ENCODE measurements at places on chromosomes 7 and 10. TPM values are rescaled to one million over a fixed set of nuclear protein-coding genes. Genes with fewer than 3 reads are reported as not detected.
A peak's percentile ranks its signal among the peaks of the same experiment; 100 is the strongest.

HOXA5 gene
- total RNA-seq = 13.0 TPM

DNA sequence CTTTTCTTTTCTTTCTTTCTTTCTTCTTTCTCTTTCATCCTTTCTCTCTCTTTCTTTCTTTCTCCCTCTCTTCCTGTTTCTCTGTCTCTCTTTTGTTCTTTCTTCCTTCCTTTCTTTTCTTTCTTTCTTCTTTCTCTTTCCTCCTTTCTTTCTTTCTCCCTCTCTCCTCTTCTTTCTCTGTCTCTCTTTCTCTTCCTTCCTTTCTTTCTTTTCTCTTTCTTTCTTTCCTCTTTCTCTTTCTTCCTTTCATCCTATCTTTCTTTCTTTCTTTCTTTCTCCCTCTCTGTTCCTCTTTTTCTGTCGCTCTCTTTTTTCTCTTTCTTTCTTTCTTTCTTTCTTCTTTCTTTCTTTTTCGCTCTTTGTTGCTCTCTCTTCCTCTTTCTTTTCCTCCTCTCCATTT lies 1149.2 kb upstream of the AUTS2 start:
- DNase-seq = no peak

WDR86 gene
- 4.6 TPM for total RNA-seq

DNA sequence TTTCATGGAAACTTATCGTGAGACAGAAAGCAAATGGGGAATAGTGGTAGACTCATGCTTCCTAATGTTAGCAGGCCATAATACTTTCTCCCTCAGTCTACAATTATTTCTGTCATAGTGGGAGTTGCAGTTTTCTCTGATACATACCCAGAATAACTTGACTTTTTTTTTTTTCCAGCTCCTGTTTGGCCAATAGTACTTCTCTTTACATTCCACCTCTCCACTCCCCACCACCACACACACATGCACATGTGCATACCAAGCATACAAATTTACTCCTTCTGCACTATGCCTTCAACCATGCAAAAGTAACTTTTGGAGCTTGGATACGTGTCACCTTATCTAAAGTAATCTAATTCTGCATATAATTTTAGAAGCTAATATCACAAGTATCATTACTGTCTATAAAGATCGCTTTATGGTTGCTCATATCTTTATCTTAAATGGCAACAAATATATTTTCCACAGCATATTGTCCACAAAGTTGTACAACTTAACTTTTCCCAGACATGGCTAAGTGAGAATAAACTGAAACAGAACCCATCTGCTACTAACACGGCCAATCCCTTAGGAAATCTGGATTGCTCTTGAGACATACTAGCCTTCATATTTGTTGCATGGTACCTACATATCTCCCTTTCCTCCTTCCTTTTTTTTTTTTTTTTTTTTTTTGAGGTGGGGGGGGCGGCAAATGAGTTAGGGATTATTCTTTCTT lies 49.0 kb downstream of the TES start:
- DNase-seq = no peak

GRCh38 chr7:152572101-152572500 lies 103.8 kb downstream of the XRCC2 start:
- no peak for DNase-seq

ELN gene
- total RNA-seq = 0.75 TPM

DNA sequence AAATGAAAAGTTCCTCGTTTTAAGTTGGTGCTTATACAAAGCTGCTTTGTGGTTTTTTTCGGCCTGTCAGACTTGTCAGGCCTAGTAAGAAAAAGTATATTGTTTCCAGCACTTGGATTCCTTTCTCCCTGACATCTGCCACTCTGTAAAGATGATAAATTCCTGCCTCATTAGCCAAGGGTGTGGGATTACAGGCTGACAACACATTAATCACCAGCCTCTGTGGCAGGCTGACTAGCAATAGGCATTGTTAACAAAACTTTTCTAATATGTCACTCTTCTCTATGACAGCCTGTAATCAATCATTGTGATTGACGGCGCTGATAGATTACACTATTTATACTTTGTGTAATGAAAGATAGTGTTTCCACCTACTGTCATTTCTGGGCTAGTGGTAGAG lies 682.5 kb downstream of the LRMDA start:
- no peak for DNase-seq

DNA sequence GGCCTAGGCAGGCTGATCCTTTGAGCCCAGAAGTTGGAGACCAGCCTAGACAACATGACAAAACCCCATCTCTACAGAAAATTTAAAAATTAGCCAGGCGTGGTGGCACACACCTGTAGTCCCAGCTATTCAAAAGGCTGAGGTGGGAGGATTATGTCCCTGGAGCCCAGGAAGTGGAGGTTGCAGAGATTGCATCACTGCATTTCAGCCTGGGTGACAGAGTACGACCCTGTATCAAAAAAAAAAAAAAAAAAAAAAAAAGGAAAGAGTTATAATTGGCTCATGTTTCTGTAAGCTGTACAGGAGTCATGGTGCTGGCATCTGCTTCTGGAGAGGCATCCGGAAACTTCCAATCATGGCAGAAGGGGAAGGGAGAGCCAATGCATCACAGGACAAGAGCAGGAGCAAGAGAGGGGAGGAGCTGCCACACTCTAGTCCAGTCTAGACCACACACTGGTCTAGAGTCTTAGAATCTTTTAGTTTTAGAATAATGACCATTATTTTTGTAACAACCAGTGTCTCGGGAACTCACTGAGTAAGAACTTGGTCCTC lies 16.8 kb downstream of the DOCK1 start:
- no peak for DNase-seq

RPEL1 gene
- total RNA-seq = not detected

CPA1 gene
- total RNA-seq = not detected

DNA sequence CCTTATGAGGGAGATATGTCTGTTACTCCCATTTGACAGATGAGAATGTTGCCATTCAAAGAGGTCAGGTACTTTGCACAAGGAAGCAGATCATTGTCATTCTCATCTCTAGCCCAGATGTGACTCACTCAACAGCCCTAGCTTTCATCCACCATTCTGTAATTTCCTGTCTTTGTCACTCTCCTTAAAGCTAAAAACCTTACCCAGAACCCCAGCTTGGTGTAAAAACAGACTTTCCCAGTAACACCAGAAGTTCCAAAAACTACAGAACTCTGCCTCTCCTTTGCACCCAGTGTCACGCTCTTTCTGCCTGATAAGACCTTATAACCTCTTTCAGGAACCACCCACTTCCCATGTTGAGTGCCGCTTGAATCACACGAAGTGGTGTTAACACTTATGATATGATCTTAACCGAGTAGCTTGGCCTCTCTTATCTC lies 89.1 kb upstream of the SP4 start:
- DNase-seq = peak; percentile 27

DNA sequence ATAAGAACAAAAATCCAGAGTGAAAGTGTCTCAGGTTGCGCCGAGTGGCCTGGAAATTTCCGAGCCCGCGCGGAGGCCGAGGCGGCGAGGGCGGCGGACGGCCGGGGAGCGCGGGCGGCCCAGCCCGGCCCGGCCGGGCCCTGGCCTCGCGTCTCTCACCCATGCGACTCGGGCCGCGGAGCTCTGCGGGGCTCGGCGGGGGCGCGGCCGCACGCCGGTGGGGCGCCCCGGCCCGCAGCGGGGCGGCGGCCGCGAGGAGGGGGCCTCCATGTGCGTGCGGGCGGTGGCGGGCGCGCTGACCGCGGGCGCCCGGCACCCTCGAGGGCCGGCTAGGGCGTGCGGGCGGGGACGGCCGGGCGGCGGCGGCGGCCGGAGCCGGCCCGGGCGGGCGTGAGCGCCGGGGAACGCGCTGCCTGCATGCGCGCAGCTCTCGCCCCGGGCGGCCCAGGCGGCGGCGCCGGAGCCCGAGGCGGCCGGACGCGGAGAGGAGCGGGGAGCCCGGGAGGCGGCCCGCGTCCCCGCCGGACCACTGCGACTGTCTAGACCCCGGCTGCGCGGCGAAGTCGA lies 302 bp upstream of the EN2 start:
- DNase-seq = no peak

PIP gene
- total RNA-seq = not detected

TMEM229A gene
- total RNA-seq = not detected

- no peak for DNase-seq
Observed at GRCh38 chr10:119135513-119135881, 30.0 kb downstream of the SFXN4 start.

DNA sequence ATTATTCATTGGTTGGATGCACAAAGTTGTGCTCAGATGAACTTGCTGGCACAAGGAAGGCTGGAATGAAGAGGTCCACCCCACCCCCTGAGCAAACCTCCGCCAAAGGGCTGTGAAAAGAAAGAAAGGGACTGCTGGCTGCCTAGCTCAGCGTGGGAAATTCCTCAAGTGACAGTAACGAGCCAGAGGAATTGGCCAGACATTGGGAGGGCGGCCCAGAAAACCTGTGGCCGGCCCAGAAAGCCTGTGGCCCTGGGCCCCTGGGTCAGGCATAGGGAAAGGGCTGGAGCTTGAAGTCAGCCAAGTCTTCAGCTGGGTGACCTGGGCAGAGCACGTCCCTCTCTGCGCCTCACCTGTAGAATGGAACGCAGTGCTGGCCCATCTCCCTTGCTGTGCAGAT lies 30.6 kb upstream of the CTBP2 start:
- no peak for DNase-seq

DNA sequence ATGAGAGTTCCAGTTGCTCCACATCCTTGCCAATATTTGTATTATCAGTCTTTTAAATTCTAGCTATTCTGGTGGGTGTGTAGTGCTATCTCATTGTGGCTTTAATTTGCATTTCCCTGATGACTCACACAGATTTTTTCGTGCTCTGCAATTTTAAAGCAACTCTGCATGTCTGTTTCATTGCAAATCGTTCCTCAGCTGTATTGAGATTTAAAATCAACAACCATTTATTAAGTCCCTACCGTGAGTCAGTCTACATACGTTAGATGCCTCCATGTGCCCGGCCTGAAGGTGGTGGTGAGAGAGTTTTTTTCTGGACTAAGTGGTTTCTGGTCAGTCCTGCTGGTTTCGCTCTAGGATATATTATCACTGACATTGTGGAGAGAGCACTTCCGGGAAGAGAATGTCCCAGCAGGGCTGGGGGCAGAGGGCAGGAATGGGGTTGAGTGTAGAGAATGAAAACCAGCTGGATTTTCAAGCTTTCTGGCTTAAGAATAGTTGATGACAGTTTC lies 8.4 kb upstream of the HYCC1 start:
- DNase-seq = no peak

- DNase-seq = no peak
Observed at GRCh38 chr7:85160223-85160622, 26.6 kb downstream of the SEMA3D start.

DNA sequence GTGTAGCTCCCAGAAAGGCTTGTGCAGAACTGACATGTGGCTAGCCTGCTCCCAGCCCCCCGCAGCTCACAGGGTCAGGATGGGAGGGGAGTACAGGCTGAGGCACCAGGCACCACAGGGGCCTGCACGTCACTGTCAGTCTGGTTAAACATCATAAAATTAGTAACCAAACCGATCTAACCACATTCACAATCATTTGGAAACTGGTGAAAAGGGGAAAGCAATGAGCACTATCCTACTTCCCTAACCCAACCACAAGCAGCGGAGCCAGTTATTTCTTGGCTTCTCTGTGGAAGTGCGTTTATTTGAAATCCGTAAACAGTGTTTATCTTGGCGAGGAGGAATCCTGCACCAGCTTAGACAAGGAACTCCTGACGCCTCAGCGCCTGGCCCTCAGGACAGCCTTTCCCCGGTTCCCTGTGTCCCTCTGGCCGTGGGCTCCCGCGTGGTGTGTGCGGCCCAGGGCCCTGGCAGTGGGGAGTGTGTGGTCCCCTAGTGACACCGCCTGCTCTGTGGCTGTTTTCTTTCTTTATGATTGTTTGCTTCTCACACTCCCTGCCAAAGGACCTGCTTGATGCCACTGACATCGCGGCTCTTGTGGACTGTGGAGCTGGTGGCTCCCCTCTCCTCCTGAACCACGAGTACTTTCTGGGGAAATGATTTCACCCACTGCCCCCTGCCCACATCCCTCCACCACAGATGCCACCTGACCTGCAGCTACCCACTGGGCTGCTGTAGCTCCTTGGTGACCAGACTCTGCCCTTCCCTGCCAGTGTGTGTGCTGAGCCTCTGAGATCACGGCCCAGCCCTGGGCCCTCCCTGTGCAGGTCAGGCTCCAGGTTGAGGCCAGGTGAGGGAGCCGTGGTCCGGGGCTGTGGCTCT lies 38.0 kb downstream of the INPP5A start:
- no peak for DNase-seq

HMX2 gene
- total RNA-seq = not detected

- DNase-seq = no peak
Observed at GRCh38 chr10:89079961-89080360, 89.4 kb downstream of the FAS start.

- DNase-seq = no peak
Observed at GRCh38 chr7:45100761-45101480, 10.6 kb downstream of the TBRG4 start.

GTF2IRD1 gene
- not detected for total RNA-seq

PRKRIP1 gene
- 38.2 TPM for total RNA-seq

DNA sequence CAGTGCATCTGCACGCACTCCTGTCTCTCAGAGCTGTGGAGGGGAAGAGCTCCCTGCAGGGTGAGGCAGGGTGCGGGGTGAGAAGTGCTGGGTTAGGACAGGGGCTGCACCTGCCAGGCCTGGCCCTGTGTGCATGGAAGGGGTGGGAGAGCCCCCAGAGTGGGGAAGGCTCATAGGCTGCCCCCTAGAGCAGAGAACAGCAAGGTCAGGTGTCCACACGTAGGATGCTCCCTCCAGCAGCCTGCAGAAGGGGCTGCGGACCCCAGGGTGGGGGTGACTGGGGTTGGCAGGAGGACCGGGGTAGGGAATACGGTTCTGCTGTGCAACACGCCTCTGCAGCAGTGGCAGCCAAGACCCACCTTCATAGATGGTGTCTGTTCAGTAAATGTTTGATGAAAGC lies 208.6 kb downstream of the PTPRN2 start:
- DNase-seq = no peak

MOGAT3 gene
- total RNA-seq = not detected

AKR1C8 gene
- 4.1 TPM for total RNA-seq

MEOX2 gene
- not detected for total RNA-seq

GRCh38 chr10:1047937-1048336 lies 982 bp downstream of the IDI1 start:
- no peak for DNase-seq

TMEM270 gene
- not detected for total RNA-seq

GRCh38 chr10:124198871-124199270 lies 105.5 kb upstream of the CHST15 start:
- DNase-seq = no peak

NPFFR1 gene
- total RNA-seq = not detected

- no peak for DNase-seq
Observed at GRCh38 chr7:159141167-159141566, 3.5 kb downstream of the VIPR2 start.

DNA sequence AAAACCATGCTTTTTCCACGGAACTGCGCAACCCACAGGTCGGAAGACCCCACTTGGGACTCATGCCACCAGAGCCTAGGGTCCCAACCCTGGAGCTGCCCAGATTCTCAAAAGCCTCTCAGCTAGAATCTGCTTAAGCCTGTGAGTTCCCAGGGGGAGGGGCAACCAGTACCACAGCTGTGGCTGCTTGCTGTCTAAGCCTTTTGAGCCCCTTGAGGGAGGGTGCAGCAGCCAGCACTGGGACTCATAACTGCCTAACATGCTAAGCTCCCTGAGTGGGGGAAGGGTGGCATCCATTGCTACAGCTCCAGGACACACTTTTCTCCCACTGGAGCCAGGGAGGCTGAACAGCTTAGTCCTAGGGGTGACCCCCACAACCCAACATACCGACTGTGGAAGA lies 485.6 kb upstream of the GRM3 start:
- no peak for DNase-seq

GRCh38 chr7:5231811-5232484 lies 41.9 kb downstream of the WIPI2 start:
- peak; percentile 28 for DNase-seq

AASS gene
- 1.6 TPM for total RNA-seq

- no peak for DNase-seq
Observed at GRCh38 chr10:71234970-71235685, 22.8 kb downstream of the UNC5B start.
